ENCODE measurements at places on chromosomes 7 and 10.

DNA sequence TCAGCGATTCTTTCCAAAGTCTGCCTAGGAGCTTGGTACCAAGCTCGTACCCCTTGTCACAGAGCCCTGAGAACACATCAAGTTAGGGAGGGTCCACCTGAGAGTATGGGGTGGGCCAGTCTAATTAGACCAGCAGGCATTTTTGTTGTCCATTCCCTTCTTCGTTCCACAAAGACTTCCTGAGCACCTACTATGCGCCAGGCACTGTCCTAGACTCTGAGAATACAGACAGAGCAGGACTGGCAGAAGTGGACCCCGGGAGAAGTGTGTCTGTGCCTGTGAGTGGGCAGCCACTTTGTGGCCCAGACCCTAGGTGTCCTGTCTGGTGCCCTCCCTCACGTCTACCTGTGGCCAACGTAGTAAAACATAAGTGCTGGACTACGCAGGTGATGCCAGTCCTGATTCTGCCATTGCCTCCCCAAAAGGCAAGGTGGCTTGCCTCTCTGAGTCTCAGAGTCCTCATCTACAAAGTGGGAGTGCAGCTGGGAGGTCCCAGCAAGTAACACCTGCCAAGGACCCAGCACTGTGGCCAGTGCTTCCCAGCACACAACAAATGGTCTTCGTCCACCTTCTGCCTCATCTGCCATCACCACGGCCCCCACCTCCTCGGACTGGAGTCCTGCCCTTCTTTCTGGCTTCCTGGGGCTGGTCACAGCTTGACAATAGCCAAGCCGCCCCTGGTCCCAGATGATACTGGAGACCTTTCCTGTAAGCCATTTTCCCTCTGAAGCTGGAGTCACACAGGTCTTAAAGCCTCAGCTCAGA is 54.3 kb upstream of the DUSP5 start:
- no peak for DNase-seq

- DNase-seq, result no peak
Observed at GRCh38 chr10:30820261-30820991, 190.9 kb upstream of the LYZL2 start.

GRCh38 chr10:79434821-79435251 is 10.6 kb downstream of the ZCCHC24 start:
- DNase-seq, result no peak

DNA sequence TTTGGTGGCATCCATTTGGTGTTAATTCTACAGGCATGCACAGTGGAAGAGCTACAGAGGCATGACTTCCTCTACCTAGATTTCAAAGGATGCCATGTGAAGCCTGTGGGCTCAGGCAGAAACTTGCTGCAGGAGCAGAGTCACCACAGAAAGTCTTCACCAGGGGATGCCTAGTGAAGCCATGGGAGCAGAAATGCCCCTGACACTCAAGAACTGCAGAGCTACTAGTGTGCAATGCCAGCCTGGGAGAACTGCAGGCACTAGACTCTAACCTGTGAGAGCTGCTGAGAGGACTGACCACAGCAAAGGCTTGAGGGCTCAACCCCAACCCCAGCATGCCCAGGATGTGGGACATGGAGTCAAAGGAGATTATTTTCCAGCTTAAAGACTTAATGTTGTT is 3.9 kb downstream of the OR9A2 start:
- no peak for DNase-seq

DNA sequence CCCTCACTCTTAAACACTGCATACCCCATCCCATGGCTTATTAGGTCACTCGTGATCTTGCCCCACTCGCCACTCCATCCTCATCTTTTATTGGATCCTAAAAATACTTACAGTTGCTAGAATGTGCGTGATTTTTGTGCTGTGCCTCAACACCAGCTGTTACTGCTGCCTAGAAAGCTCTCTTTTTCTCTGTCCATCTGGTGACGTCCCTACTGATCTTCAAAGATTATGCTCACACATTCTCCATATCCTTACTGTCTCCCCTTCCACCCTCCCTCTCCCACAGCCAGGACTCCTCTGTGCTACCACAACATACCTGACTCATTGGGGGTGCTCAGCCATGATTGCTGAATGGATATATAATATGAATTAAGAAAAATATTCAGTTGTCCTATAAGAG is 42.0 kb downstream of the CDK6 start:
- no peak for DNase-seq

DNA sequence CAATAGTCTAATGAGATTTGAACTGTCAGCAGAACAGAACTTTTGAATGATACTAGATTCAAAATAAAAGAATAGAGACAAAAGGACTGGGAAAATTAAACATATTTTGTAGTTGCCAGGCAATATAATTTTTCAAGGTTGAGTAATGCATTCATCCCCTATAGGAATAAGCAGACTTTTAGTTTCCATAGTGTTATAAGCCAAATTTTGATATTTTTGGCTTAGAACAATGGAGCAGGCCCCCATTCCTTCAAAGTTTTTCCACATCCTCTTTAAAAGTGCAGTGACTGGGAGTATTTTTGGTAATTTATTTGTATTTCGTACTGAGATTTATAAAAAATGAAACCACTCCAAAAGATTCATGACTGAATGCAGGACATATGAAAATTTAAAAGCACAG is 24.0 kb downstream of the MEOX2 start:
- no peak for DNase-seq

DNA sequence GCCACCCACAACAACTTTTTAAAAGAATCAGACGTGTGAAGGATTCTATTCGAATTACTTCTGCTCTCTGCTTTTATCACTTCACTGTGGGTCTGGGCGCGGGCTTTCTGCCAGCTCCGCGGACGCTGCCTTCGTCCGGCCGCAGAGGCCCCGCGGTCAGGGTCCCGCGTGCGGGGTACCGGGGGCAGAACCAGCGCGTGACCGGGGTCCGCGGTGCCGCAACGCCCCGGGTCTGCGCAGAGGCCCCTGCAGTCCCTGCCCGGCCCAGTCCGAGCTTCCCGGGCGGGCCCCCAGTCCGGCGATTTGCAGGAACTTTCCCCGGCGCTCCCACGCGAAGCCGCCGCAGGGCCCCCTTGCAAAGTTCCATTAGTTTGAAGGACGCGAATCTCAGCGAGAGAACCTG is 461 bp upstream of the HTRA1 start:
- peak; percentile 71 for DNase-seq

Measured in C1 segment of cervical spinal cord (tissue), 14 donors.